ENCODE measurements at places on chromosomes 12 and 14.

GRCh38 chr14:37622231-37622923, 26.9 kb downstream of the TTC6 start:
- no peak overlapping the region for H3K27ac ChIP-seq
- no peaks in the 10 kb centered on the region for H3K4me1 ChIP-seq
- peaks cover 52% of the 10 kb centered on the region for H3K27me3 ChIP-seq
- peak overlapping the region; percentile 77 for H3K4me3 ChIP-seq
- no peaks in the 10 kb centered on the region for H3K36me3 ChIP-seq
- DNase-seq: no peak

- no peak for DNase-seq
- H3K4me3 ChIP-seq: no peak overlapping the region
- peaks cover 33% of the 10 kb centered on the region for H3K27me3 ChIP-seq
- peaks cover 4% of the 10 kb centered on the region for H3K36me3 ChIP-seq
- no peaks in the 10 kb centered on the region for H3K4me1 ChIP-seq
These were observed 9.2 kb upstream of the PYROXD1 start for GRCh38 chr12:21428241-21428640.

- no peak overlapping the region for H3K27ac ChIP-seq
- no peaks in the 10 kb centered on the region for H3K36me3 ChIP-seq
- H3K4me1 ChIP-seq: peaks cover 11% of the 10 kb centered on the region
These were observed 101.9 kb downstream of the GAS2L3 start for GRCh38 chr12:100675432-100675831.

DNA sequence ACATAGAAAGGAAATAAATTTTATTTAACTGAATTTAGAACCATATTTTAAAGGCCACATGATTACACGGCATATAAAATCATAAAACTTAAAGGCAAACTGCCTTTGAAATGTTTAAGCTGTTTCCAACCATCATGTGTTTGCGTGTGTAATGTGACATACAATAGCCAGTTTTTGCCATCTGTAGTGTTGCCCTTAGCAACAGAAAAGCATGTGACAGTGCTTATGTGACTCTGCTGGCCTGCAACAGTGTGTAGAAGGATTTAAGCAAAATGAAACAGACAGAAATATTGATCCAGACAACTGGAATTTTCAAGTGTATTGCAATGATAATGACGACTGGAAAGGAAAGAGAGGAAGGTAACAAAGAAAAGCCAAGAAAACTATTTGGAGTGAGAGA, 49.5 kb downstream of the TSPAN19 start:
- no peak for DNase-seq
- H3K27ac ChIP-seq: no peak overlapping the region
- no peaks in the 10 kb centered on the region for H3K27me3 ChIP-seq
- H3K4me3 ChIP-seq: no peak overlapping the region

GRCh38 chr14:72714094-72714493, 179.8 kb downstream of the DPF3 start:
- no peak for DNase-seq
- no peak overlapping the region for H3K4me3 ChIP-seq

DNA sequence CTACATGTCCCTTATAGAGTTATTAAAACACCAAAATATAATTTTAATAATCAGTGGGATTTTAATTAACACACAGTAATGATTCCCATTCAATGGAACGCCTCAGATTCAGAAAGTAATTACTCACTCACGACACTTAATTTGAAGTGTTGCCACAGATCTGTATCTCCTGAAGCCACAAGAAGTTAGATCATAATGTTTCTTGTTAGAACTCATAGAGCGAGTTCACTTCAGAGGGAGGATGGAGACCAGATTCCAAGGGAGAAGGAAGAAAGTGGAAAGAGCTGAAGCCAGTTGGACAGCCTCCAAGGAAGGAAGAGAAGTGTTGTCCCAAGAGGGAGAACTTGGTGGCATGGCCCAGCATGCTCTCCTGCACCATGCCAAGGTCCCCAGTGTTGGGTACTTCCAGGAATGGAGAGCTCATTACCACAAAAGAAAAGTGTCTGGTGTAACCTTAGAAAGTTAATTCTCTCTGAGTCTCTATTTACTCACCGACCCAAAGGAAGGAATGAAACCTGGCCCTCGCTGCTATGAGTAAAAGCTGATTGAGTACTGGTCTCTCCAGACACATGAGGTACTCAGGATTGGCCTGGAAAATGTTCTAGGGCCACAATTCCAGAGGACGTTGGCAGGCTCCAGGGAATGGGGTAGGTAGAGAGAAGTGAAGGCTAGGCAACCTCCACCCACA, 305.4 kb downstream of the BCL11B start:
- H3K4me3 ChIP-seq: no peak overlapping the region
- no peak overlapping the region for H3K27ac ChIP-seq

DNA sequence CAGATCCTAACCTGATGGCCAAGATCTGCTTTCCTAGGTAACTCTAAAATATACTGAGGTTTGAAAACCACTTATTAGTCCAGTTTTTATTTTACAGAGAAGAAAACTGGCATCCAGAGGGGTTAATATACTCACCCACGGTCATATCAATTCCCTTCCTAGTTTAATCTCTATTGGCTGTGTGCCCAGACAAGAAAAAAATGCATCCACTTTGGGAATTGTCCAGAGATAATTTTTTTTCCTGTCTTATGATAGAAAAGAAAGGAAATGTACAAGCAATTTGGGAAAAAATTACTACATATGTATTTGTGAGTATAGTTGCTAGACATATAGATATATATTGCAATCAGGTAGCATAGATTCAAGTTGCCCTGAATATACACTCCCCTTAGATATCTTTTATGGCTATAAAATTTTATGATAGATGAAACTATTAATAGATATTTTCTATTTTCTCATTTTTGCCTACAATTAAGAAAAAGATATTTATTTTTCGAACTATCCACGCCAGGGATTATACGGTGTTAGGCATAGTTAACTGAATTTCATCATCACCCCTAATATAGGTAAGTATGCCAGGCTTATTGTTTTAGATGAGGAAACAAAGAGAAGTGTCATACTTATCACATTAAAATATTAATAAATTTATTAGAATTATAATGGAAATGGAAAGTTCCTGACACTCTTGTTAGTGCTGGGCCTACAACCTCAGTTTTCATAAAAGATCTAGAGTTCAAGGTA, 100.5 kb upstream of the SLC38A2 start:
- no peaks in the 10 kb centered on the region for H3K27me3 ChIP-seq
- peak overlapping the region; percentile 82 for H3K27ac ChIP-seq
- H3K36me3 ChIP-seq: no peaks in the 10 kb centered on the region
- peaks cover 16% of the 10 kb centered on the region for H3K4me1 ChIP-seq

DNA sequence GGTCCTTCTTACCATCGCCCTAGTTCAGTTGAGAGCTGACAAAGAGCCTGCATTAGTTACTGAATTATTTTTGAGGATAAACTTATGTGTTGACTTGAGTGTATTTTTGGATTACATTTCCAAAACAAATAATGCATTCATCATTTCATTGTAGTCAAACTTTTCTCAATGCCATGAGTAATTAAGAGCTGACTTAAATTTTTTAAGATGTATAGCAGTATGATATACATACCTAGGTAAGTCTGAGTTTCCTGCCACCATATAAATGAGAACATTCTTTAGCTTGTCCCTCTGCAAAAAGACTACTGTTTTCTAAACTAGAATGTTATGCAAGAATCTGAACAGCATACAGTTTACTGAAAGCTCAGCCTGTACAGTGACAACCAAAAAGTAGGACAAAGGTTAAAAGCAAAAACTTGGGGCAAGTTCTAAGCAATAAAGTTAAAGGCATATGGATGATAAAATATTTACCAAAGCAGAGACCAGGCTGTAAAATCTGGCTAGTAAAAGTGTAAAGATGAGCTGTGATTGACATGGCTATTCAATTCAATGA, 82.1 kb upstream of the FERMT2 start:
- peaks cover 10% of the 10 kb centered on the region for H3K36me3 ChIP-seq
- no peak overlapping the region for H3K27ac ChIP-seq
- DNase-seq: no peak
- H3K4me1 ChIP-seq: no peaks in the 10 kb centered on the region
- no peak overlapping the region for H3K4me3 ChIP-seq

GRCh38 chr14:100286484-100287191, 19.6 kb downstream of the SLC25A29 start:
- peak overlapping the region; percentile 83 for H3K27ac ChIP-seq
- no peaks in the 10 kb centered on the region for H3K36me3 ChIP-seq
- peaks cover 20% of the 10 kb centered on the region for H3K4me1 ChIP-seq
- no peaks in the 10 kb centered on the region for H3K27me3 ChIP-seq
- no peak for DNase-seq

- H3K27me3 ChIP-seq: no peaks in the 10 kb centered on the region
- H3K27ac ChIP-seq: no peak overlapping the region
- no peaks in the 10 kb centered on the region for H3K36me3 ChIP-seq
- H3K4me3 ChIP-seq: no peak overlapping the region
- no peak for DNase-seq
These were observed 76.1 kb downstream of the CNTN1 start for GRCh38 chr12:40768125-40768864.

DNA sequence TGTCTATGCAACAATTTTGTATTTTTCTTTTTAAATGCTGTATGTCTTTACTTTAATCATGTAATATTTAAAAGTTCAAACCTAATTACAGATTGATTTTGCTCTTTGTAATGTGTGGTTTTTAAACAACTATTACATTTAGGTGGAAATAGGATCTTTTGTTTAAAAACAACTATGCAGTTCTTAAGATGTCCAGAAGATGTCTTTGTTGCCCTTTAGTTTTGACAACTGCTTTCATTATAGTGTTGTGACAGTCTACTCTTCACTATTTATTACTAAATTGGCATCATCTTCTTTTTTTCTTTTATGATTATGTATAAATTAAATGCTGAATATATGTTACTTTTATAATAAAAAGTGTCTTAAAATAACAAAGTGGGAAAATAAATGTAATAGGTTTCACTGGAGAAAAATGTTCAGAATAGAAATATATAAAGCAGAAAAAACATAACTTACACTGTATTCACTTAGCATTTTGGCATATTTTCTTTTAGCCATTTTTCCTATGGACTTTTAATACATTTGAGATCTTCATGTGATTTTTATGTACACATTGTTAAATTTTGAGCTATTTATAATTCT, 27.1 kb upstream of the PCNX4 start:
- H3K36me3 ChIP-seq: no peaks in the 10 kb centered on the region
- H3K4me3 ChIP-seq: no peak overlapping the region
- no peaks in the 10 kb centered on the region for H3K27me3 ChIP-seq
- H3K4me1 ChIP-seq: no peaks in the 10 kb centered on the region

DNA sequence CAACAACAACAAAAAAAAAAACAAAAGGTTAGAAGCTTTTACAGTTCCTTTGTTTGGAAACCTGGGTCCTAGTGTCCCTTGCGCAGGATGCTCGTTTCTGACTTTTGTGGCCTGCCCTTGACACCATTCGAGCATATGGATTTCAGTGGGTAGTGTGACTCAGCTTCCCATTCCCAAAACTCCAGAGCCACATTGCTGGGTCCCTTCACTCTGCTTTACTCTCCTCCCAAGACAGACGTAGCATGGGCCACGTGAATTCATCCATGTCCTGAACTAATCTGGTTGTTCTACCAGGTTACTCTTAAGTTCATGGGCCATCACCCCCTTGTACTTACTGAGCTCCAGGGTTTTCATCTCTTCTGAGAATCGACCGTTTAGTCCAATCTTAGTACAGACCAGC, 68.0 kb upstream of the MAX start:
- H3K36me3 ChIP-seq: no peaks in the 10 kb centered on the region
- peaks cover 24% of the 10 kb centered on the region for H3K4me1 ChIP-seq
- H3K27ac ChIP-seq: peak overlapping the region; percentile 69
- DNase-seq: no peak

DNA sequence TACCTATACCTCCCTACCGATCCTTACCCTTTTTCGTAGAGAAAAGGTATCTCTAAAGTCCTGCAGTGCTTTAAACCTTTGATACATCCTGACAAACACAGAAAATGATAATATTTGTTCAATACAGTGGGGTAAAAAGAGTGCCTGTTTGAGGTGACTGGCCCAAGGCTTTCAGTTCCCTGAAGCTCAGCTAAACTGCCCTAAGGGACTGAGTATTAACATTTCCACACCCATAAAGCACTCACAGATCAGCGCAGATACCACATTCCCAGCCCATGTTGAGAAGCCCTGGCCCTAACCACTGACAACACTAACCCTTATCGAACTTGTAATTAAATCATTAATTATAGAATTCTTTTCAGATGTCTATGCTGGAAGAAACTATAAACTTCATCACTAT, 108.7 kb downstream of the DIP2B start:
- no peaks in the 10 kb centered on the region for H3K36me3 ChIP-seq
- no peak overlapping the region for H3K4me3 ChIP-seq
- H3K27ac ChIP-seq: no peak overlapping the region
- no peaks in the 10 kb centered on the region for H3K27me3 ChIP-seq
- peaks cover 9% of the 10 kb centered on the region for H3K4me1 ChIP-seq
- no peak for DNase-seq

DNA sequence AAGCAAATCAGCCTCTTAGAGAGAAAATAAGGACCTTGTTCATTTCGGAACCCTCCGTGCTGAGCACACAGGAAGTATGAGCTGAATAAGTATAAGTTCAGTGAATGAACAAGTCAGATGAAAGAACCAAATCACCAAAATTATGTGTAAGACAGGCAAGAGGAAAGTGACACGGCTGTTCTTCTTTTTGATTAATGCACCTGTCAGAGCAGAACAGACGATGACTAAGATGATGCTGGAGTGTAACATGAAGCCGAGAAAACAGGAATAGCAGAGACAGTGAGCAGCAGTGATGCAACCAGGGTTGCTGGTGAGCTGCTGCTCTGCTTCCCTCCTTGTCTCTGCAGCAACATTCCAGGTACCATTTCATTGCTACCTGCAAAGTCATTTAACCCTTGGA, 861.1 kb downstream of the GALC start:
- no peak for DNase-seq
- H3K27ac ChIP-seq: peak overlapping the region; percentile 4
- H3K36me3 ChIP-seq: no peaks in the 10 kb centered on the region
- H3K27me3 ChIP-seq: no peaks in the 10 kb centered on the region
- peaks cover 5% of the 10 kb centered on the region for H3K4me1 ChIP-seq

GRCh38 chr14:71527838-71528237, 404.4 kb upstream of the RGS6 start:
- peaks cover 4% of the 10 kb centered on the region for H3K36me3 ChIP-seq
- H3K4me3 ChIP-seq: no peak overlapping the region
- H3K4me1 ChIP-seq: peaks cover 21% of the 10 kb centered on the region

DNA sequence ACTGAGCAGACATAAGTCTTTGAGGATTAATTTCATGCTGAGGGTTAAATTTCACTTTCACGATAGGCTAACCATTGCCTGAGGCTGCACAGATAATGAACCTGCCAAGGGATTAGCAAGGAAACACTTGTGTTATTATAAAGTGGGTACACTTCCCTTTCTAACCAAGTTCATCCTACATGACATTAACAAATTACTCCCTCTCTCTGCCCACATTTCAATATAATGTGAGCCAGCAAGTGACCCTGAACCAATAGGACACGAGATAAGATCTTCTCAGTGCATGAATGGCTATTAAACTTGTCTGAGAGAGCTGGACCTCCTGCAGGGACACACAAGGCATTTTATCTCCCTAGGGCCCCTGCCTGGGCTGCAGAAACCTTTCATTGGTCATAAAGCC, 173.5 kb downstream of the PAX9 start:
- H3K27me3 ChIP-seq: peaks cover 19% of the 10 kb centered on the region
- H3K4me3 ChIP-seq: no peak overlapping the region
- peaks cover 12% of the 10 kb centered on the region for H3K4me1 ChIP-seq
- no peak overlapping the region for H3K27ac ChIP-seq
